Stimulated activated CD4-positive, alpha-beta T cell treated with anti-CD3 and anti-CD28 coated beads, Interleukin-4, amount 100 ng/mL, for 4 hours (primary cell): ENCODE measurements at places on chromosomes 16 and 17.

DNA sequence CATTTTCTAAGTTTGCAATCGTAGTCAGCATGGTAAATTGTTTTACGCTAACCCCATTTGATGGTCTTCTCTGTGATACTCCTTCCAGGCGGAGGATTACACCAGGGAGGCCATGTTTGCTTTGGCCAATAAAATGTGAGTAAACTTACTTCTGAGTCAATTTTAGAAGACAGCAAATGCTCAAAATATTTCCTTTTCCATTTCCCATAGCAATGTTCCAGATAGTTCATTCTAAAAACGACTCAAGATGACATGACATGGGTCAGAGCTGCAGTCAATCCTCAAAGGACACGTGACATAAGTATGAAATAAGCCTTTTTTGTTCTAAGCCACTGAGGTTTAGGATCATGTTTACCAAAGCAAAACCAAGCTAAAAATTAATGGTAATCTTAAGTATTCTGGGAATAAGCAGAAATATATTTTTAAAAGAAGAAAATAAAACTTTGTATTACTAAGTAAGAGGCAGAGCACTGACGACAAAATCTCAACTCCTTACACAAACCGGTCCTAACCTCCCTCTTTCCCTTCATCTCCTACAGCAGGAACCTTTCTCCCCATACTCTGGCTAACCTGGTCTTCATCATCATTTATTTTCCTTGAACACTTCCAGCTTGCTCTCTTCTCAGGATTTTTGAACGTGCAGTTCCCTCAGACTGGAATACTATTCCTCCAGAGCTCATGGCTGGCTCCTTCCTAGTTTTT, 266.2 kb downstream of the CEP112 start:
- no peak for DNase-seq

GRCh38 chr16:4376126-4376892, 4.7 kb downstream of the VASN start:
- DNase-seq: no peak

GRCh38 chr17:75313941-75314551, 24.8 kb upstream of the SLC25A19 start:
- no peak for DNase-seq

DNA sequence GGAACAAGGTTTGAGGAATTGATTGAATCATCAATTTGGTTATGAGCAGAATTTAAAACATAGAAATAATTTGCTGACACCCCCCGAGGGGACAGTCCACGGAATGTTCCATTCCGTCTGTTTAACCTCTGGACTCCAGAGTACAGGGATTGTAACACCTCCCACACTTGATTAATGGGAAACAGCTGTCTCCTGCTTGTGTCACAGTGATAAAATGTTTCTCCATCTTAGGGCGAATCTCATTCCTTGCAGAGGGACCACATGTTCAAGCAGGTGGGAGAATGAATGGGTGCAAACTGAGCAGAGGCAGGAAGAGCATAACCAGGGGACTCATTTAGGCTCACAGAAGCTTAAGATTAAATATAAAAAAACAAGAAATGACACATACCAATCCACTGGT, 249.5 kb upstream of the RBFOX1 start:
- DNase-seq: no peak

- DNase-seq: no peak
Measured at GRCh38 chr17:179781-180380, 1.6 kb downstream of the DOC2B start.

DNA sequence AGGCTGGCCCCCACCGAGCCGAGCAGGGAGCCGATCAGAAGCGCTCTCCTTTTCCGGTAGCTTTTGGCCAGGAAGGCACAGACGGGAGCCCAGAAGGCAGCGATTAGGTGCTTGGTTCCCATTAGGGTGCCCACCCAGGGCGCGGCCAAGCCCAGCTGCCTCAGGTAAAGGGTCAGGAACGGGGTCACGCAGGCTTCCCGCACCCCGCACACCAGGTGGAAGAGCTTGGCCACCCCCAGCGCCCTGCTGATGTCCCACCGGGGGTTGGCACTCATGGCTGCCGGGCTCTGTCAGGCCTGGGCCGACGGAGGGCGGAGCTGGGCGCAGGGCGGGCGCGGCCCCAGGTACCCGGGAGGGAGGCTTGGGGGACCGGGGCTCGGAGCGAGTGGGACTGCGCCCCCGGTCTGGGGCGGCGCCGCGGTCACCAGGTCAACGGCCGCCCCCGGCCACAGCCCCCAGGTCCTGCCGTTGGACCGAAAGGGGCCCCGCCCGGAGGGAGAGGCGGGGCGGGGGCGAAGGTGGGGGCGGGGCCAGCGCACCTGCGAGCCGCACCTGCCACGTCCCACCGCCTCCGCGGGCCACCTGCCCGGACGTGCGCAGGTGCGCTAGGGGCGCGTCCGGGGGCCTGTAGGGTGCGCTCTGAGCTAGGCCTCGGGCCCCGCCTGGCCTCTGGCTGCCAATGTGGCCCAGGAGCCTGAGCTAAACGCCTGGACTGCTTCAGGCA, at the start of gene MFSD6L:
TSS of gene MFSD6L (minus strand) at position 520 of the 724 bp plus-strand sequence. CDS start at position 275, 245 bp downstream.
- DNase-seq: no peak

- no peak for DNase-seq
Measured at GRCh38 chr17:16007439-16007838, 7.8 kb downstream of the TTC19 start.

DNA sequence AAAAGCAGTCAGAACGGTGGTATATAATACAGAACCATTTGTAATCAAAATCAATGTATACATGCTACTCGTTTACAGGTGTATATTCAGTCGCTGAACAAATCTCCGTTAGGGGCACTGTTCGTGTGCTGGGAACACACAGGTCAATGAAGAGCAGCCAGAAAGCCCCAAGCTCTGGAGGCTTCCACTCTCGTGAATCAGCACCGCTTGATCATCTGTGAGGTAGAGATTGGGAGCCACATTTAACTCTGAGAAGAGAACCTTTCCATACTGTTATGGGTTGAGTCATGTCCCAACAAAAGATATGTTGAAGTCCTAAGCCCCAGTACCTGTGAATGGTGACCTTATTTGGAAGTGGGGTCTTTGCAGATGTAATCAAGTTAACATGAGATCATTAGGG, 5.4 kb upstream of the CYTH1 start:
- DNase-seq: no peak

DNA sequence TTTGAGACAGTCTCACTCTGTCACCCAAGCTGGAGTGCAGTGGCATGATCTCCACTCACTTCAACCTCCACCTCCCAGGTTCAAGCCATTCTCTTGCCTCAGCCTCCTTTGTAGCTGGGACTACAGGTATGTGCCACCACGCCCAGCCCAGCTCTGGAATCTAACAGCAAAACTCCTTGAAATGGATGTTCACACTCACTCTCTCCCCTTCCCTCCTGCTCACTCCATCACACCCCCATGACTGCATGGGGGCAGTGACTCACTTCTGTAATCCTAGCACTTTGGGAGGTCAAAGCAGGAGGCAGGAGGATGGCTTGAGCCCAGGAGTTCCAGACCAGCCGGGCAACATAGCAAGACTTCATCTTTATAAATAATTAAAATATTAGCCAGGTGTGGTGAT, 11.1 kb upstream of the TFAP4 start:
- no peak for DNase-seq

DNA sequence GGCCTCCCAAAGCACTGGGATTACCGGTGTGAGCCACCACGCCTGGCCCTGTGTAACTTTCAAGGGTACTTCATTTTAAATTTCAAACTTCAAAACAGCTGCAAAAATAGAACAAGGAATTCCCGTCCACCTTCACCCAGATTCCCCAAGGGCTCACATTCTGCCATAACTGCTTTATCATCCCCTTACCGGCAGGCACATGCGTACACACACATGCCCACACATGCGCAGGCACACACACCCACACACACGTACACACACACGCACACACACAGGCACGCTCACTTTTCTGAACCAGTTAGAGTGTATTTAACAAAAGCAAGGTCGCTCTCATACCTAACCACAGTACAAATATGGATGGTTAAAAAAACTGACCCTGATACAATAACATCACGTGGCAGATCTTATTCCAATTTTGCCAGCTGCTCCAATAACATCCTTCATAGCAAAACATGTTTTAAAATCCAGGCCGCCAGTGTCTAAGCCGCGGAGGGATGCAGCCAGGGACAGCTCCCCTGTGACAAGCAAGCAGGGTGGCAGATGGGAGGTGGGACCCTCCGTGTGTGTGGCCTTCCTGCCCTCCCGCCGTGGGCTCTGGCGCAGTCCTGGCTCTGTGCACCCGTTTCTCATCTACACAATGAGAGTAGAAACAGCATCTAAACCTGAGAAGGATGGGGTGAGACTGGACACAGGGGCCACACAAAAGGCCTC, 23.1 kb downstream of the PDIA2 start:
- DNase-seq: no peak

GRCh38 chr17:6377906-6378305, 57.0 kb downstream of the AIPL1 start:
- no peak for DNase-seq

DNA sequence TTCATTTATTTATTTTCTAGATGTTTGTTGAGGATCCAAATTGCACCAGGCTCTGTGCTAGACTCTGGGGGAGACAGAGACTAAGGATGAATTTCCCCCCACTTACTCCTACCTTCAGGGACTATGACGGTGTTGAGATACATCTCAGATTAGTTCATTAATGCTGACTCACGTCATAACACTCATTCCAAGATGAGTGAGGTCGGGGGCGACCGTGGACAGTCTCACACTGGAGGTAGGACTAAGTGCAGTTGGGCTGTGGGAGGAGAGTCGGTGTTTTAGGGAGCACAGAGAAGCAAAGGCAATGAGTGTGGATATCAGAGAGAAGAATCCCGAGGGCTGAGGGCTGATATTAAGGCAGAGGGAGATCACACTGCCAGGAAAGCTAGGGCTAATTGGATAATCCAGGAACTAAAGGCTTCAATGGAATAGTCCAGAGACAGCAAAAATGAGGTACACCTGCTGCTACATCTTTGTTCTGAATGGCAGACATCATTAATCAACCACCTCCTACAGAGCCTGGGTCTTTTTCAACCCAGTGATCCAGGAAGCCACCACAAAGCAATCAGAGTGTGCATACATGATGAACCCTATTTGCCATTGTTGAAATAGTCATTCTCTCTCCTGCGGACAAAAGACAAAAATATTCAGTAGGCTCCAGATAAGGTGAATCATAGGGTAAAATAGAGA, 38.6 kb upstream of the CACNG4 start:
- no peak for DNase-seq

- no peak for DNase-seq
Measured at GRCh38 chr17:56358651-56359050, 205.4 kb downstream of the ANKFN1 start.

GRCh38 chr16:87391324-87391949, 699 bp upstream of the MAP1LC3B start:
- no peak for DNase-seq

DNA sequence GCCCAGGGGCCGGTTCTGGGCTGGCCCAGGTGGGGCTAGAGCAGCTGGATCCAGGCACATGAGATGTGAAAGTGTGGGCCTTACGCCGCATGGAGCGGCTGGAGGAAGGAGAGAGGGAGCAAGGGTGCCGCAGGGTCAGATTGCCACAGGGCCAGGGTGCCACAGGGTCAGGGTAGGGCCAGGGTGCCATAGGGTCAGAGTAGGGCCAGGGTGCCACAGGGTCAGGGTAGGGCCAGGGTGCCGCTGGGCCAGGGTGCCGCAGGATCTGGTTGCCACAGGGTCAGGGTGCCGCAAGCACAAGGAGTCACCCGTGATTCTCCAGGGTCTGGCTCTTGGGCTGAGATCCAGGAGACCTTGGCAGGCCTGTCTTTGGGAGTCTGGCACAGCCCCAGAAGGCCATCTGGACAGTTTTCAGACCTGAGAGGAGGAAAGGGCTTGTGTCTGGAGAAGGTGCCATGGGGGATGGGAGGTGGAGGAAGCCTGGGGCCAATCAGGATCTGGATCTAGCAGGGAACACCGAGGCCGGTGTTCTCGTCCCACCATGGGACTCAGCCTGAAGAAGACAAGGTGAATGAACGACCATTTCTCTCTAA, 13.1 kb upstream of the LASP1NB start:
- no peak for DNase-seq

DNA sequence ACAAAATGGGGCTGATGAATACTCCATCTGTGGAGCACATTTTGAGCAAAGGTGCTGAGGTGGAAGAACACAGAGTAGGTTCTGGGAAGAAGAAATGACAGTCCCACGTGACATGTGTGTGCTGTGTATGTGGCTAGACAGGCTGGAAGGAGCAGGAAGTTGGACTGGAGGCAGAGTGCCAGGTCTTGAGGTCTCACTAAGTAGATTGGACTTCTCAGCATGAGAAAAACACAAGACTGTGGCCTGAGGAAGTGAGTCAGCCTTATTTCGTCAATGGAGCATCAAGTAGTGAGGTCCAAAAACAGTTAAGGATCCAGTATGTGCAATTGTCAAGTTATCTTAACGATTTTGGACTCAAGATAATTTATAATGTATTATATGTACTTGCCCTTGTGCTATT, 736.5 kb downstream of the KCNJ2 start:
- DNase-seq: no peak

DNA sequence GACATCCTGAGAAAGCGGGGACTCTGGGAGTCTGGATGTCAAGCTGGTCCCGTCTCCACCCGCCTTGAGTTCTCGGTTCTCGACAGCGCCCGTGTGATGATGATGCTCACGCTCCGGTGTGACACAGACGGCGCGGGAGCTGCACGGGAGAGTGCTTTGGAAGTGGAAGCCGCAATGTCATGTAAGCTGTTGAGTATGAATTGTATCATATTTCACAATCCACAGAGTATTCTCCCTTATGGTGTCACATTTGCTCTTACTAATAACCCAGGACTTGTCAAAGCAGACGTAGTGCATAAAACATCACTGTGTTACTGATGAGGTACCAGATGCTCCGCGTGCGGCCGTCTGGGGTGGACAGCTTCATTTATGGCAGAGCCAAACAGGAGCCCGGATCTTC, 217.5 kb upstream of the CHMP6 start:
- DNase-seq: no peak

GRCh38 chr16:88014954-88015805, 63.9 kb downstream of the BANP start:
- DNase-seq: no peak

GRCh38 chr16:17149904-17150483, 320.8 kb downstream of the XYLT1 start:
- no peak for DNase-seq

- no peak for DNase-seq
Measured at GRCh38 chr16:81720973-81721906, 57.9 kb upstream of the PLCG2 start.

DNA sequence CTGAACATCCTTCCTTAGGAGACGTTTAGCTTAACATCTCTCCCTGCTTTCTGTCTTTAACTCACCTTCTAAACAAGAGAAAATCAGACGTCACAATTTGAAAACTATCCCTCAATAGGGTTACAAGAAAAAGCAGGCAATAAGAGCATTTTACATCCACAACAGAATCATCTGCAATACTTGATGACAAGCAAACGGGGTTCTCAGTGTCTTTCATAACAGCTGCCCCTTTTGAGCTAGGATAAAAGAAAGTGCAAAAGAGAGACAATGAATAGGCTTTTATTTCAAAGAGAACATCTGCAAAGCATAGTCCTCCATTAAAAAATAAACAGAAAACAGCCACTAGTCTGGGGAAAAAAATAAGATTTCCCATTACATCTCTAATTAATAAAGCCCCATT, 13.2 kb downstream of the XYLT1 start:
- DNase-seq: no peak

- no peak for DNase-seq
Measured at GRCh38 chr16:17836868-17837602, 366.3 kb upstream of the XYLT1 start.
